ENCODE measurements at places on chromosomes 16 and 17. TPM values are rescaled to one million over a fixed set of nuclear protein-coding genes. Genes with fewer than 3 reads are reported as not detected.

The HOXB7 gene
- 0.52 TPM for total RNA-seq

The CLEC18A gene
- not detected for total RNA-seq

The PRCD gene
- 1.2 TPM for total RNA-seq

DNA sequence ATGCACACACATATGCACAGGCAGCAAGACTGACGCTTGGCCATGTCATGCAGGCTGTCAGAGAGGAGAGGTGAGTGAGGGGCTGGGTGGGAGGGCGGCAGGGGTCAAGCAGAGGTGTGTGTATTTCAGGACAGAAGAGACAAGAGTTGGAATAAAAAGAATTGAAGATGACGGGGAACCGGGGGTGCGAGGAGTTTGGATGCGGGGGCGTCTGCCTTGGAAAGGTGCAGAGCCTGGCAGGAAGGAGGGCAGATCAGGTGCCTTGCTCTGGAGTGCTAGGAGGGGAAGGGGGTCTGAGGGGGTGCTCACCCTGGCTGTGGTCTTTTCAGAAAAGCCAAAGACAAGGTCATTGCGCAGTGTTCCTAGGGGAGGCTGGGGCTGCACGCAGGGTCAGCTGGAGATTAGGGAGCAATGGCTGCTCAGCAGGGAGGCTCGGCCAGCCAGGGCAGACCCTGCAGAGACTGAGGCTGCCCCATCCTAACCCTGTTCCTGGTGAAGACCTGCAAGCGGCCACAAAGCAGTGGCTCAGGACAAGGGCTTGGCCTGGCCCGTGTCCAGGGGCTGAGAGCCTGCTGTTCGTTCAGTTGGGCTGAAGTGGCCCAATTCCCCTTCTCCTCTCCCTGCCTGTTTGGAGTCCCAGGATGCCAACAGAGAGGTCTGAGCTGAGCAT, 23.7 kb upstream of the CBX4 start:
- DNase-seq = no peak

DNA sequence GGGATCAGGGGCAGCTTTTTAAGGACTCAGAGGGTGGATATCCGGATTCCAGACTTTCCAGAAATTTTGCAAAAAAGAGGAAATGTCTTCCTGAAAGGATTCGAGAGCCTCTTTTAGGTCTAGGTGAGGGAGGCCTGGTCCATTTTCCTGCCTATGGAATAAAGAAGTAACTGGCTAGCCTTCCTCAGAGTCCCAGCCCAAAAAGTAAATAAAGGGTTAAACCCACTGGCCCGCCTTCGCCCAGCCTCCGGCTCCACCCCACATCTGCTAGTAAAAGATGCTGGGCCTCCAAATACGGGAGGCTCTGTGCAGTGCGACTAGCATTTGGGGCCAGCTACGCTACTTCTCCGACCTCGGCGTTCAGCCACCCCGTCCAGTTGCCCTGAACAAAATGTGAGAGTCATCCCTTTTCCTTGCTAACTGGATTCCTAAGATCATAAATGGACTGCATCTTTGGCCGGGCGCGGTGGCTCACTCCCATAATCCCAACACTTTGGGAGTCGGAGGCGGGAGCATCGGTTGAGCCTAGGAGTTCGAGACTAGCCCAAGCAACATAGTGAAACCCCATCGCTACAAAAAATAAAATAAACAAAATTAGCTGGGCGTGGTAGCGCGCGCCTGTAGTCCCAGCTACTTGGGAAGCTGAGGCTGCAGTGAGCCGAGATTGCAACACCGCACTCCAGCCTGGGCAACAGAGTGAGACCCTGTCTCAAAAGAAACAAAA, 824 bp upstream of the MPP2 start:
- DNase-seq = peak; percentile 95

GRCh38 chr17:28518132-28518531, 12.0 kb downstream of the FOXN1 start:
- DNase-seq = no peak

DNA sequence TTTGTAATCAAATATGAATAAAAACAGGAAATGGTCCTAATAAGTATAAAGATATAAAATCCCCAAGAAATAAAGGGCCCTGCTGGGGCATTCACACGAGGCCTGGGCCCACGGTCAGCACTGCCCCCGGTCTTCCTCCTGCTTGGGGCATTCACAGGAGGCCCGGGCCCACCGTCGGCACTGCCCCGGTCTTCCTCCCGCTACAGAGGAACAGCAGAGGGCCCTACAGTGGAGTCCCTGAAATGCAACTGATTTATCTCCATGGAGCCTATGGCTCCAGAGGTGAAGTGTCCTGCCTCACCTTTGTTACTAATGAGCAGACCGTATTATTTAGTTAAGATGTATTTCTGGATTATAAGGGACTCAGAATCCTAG, 46.5 kb downstream of the MAP1LC3B start:
- DNase-seq = no peak

GRCh38 chr16:81510016-81510415, 65.4 kb downstream of the CMIP start:
- no peak for DNase-seq

- no peak for DNase-seq
These were observed 44.7 kb downstream of the IL21R start for GRCh38 chr16:27446721-27447120.
